Stimulated activated CD4-positive, alpha-beta T cell treated with anti-CD3 and anti-CD28 coated beads, Interleukin-12 subunit alpha, Interleukin-12 subunit beta, amount 100 ng/mL, for 48 hours (primary cell): ENCODE measurements at places on chromosomes 5 and 9.

- DNase-seq: no peak
Measured at GRCh38 chr5:67548520-67549295, 352.1 kb upstream of the CD180 start.

- no peak for DNase-seq
Measured at GRCh38 chr9:127550751-127551150, 61.3 kb upstream of the STXBP1 start.

DNA sequence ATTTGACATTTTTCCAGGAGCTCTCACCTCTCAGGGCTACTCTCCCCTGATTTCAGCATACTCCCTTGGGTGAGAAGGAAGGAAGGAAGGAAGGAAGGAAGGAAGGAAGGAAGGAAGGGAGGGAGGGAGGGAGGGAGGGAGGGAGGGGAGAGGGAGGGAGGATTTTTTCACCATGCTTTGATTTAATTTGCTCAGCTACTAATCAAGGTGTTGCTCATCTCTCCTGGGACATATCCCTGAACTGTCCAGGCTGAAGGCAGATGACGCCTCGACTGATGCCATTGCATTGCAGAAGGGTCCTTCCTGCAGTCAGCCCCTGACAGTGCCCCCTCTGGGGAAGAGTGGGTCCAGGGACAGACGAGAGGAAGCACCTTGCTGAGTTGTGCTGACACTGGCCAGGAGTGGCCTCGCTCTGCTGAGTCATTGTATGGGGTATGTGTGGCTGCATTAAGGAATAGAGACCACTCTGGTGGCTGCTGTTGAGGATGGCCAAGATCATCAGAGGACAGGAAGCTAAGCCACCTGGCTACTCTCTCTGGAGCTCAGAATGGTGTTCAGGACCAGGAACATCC lies 43.6 kb upstream of the CRB2 start:
- no peak for DNase-seq

- DNase-seq: no peak
Measured at GRCh38 chr5:13529300-13529699, 415.2 kb downstream of the DNAH5 start.

- DNase-seq: no peak
Measured at GRCh38 chr9:22073349-22073748, 64.2 kb upstream of the CDKN2B start.

DNA sequence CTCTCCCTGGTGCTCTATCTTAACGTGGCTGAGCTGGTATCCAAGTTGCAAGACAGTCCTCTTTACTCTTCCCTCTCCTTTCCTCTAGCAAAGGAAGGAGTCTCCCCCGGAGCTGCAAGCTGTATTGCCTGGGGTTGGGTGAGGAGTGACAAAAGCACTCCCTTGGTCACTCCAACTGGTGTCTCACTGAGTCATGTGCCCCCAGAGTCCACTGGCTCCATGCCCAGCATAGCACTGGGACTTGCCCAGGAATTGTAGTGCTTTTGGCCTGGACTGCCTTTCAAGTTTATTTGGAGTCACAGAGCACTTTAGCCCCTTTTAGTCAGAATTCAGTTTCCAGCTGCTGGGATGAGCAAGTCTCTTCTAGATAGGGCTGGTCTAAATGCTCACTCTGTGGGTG lies 82.6 kb upstream of the FST start:
- no peak for DNase-seq

GRCh38 chr9:27206041-27206440 lies 90.9 kb downstream of the EQTN start:
- DNase-seq: no peak
